ENCODE measurements at places on chromosomes 4 and X.

GRCh38 chr4:171170671-171171070, 642.5 kb upstream of the GALNTL6 start:
- no peak for DNase-seq

DNA sequence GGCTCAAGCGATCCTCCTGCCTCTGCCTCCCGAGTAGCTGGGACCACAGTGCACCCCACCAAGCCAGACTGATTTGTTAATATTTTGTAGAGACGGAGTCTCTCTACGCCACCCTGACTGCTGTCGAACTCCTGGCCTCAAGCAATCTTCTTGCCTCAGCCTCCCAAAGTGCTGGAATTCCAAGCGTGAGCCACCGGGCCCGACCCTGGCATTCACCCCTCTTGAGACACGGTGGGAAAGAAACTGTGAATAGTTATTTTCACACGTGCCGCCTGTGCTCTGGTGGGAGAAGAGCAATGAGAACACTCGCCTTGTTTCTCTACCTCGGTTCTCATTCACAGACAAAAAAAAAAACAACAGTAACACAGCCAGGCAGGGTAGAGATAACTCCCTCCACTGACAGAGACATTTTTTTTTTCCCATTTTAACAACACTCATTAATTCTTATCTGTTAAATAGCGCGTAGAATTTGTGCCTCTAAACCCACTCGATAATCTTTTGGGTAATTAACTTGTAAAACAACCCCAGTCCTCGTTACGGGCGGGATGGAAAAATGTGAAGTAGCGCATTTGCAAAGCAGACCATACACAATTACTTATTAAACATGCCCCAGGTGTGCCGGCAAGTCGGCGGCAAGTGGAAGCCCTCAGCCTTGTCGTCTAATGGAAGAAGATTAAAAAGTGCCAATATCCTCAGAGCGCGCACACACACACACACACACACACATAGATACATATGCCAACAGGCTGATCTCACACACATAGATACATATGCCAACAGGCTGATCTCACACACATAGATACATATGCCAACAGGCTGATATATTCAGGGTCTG, 103.3 kb downstream of the DHRSX start:
- no peak for DNase-seq

GRCh38 chrX:56498756-56499155, 64.7 kb upstream of the UBQLN2 start:
- DNase-seq, result no peak

DNA sequence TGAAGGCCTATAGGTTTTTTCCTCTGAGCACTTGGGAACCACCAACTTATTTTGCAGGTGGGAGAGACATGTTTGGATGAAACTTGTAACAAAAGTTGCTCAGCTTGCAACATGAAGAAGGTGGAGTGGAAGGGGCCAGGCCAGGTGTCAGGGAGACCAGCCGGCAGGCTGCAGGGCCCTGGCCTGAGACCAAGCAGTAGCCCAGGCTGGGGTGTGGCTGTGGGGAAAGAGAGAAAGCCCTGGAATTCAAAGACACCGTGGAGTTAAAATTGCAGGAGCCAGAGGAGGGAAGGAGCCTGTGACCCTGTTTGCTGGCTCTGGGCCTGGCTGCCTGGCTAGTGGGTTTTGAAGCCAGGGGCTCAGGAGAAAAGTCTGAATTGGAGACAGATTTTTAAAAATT, 43.4 kb downstream of the EFNB1 start:
- DNase-seq, result no peak

DNA sequence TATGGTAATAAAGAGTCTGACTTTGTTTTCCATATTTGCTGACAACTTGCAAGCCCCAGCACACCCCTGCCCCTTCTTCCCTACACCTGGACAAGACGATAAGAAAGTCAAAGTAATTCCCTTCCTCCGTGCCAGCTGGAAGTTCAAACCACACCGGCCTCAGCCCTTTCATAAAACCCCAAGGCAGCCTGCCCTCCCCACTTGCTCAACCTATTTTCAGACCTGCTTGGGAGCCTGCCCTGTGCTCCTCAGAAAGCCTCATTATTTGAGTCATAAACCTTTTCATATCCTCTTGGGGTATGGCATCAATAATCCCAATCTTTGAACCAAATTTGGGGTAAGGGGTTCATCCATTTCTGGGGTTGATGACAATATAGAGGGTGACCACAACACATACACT, 29.5 kb downstream of the NIPAL1 start:
- no peak for DNase-seq

GRCh38 chr4:77785669-77786068, 33.5 kb downstream of the CNOT6L start:
- no peak for DNase-seq

DNA sequence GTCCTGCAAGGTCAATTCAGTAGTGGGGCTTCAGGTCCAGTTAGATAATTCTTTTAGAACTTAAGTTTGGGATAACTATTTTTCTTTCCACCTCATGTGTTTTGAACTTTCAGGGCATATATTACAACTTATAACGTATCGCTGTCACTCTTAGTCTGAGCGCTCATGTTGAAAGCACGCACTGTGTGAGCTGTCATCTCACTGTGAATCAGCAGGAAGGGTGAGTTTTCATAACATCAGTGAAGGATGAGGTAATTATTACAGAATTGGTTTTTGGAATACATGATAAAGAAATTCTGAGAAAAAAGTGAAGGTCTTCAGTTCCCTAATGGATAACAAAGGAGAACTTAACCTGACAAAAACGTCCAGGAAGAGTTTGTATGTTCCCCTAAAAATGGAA, 45.1 kb upstream of the SLC4A4 start:
- DNase-seq, result no peak

GRCh38 chrX:44247468-44247867, 96.0 kb downstream of the EFHC2 start:
- no peak for DNase-seq

DNA sequence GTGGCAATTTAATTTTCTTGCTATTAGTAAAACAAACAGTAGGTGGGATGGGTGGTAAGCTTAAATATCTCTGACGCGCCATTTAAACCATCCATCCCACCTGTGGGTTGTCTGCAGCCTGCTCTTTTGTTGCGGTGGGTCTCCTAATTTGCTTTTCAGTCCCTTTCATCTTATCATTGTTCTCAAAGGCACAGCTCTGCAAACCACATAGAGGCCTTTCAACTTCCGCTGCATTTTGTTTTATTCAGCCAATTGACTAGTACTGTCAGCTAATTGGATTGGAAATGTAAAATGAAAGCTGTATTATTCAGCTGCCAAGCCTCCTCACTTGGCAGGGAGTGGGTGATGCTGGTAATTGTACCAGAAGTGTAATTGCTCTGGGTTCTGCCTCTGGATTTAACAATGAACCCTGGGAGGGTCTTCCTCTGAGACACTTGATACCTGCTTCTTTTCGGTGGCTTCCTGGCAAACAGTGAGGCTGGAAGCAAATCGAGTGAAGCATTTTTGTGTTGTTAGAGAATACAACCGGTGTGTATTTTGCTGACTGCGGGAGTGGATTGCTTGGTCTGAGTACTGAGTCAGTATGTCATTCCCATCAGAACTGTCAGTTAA, 165.6 kb downstream of the FRAS1 start:
- no peak for DNase-seq

- no peak for DNase-seq
Observed at GRCh38 chr4:141126769-141127168, 6.5 kb downstream of the RNF150 start.

DNA sequence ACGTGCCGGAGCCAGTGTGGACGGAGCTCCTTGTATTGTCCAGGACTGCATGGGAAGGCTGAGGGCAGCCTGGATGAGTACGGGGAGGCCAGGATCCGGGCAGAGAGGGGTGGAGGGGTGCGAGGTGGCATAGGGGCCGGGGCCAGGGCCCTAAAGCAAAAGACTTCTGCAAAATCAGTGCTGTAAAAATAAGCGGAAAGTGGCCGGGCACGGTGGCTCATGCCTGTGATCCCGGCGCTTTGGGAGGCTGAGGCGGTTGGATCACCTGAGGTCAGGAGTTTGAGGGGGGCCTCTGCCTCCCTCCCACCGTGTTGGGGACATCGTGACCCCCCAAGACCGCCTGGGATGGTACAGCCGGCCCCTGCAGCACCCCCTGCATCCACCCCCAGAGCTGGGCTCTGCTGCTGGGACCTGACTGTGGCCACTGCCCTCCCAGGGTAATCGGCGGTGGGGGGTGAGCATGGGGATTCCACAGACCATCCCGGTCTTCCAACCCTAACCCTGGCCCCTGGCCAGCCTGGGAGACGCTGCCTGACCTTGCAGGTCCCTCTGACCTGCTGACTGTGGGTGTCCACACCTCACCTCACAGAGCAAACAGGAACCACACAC, 23.4 kb upstream of the PLCXD1 start:
- no peak for DNase-seq

- DNase-seq, result no peak
Observed at GRCh38 chrX:153830640-153831428, 490 bp upstream of the PDZD4 start.

- DNase-seq, result no peak
Observed at GRCh38 chr4:24802648-24803047, 7.3 kb downstream of the SOD3 start.

DNA sequence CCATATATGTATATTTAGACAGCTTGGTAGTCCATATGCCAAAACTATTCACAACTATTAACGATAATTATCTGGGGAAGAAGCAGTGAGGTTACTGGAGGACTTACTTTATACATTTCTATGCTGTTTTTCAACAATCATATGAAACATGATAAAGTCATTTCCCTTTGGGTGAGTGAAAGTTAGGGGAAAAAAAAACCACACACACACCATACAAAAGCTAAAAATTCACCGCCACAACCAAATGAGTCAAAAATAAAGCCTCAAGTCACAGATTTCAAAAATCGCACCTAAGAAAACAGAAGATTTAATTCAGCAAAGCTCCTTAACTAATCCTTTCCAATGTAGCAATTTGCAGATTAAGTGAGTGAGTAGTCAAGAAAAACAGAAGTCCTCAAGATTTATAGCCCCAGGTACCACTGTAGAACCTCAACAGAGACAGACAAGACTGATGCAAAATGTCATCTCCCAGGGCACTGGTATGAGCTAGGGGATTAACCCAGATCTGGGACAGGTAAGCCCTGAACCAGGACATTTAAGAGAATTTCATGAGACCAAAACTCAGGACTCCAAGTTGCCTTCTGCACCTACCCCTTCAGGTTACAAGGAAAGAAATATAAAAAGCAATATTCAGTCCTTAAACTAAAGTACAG, 35.1 kb downstream of the SYTL4 start:
- DNase-seq, result no peak

DNA sequence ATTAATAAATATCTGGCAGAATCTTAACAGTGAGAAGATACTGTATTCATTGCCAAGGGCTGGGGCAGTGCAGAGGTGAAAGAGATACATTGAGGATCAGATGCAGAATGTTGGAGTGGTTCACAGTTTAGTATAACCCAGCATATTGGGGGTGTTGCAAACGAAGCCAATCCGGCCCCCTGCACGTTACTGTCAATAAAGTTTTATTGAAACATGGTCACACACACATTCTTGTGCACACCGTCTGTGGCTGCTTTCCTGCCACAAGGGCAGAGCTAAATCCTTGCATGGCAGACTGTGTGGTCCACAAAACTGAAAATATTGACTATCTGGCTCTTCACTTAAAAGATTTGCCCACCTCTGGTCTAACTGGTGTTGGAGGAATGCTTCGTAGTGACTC, 119.7 kb downstream of the SHOX start:
- DNase-seq, result no peak

DNA sequence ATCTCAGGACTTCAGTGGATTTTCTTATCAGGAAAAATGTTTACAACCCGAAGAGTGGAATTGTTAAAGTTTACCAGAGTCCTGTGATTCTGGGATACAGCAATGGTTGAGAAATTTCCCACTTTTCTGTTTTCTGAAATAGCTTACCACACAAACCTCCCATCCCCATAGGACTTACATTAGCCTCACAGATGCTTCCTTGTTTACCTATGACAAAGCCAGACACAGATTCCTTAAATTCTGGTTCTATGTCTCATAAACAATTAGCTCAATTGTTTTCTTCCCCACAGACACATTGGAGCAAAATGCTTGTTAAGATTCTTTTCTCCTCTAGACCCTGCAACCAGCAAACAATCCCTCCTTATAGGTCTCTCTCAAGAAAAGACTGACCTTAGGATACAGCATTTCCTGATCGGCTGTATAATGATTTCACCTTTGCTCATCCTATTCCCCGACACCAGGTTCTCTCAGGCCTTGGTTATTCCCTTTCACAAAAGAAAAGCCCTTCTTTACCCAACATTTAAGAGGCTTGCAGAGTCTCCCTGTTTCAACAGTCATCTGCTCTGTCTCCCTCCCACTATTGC, 886.2 kb downstream of the ARAP2 start:
- no peak for DNase-seq

- DNase-seq, result no peak
Observed at GRCh38 chr4:123939621-123940020, 543.0 kb downstream of the SPRY1 start.

- DNase-seq, result no peak
Observed at GRCh38 chrX:110086916-110087484, 84.1 kb downstream of the TMEM164 start.

- no peak for DNase-seq
Observed at GRCh38 chrX:98480606-98481005, 1596.9 kb downstream of the RPA4 start.

All from stimulated activated CD4-positive, alpha-beta T cell treated with anti-CD3 and anti-CD28 coated beads, Interleukin-1b, Interleukin-23, amount 100 ng/mL, for 24 hours (primary cell).